ENCODE measurements at places on chromosomes 7 and 10.

- no peak for DNase-seq
Observed at GRCh38 chr7:34219153-34219718, 313.9 kb downstream of the BMPER start.

DNA sequence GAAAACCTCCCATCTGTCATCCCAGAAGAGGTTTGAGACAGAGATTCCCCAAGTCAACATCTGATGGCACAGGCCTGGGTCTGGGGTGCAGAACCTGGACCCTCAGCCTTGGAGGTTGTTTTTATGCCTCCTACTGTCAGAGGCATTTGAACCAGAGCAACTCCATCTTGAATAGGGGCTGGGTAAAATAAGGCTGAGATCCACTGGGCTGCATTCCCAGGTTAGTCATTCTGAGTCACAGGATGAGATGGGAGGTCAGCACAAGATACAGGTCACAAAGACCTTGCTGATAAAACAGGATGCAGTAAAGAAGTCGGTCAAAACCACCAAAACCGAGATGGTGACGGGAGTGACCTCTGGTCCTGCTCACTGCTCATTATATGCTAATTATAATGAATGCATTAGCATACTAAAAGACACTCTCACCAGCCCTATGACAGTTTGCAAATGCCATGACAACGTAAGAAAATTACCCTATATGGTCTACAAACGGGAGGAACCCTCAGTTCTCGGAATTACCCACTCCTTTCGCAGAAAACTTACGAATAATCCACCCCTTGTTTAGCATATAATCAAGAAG, 92.0 kb downstream of the ITGA8 start:
- no peak for DNase-seq

GRCh38 chr10:57262892-57263291, 901.8 kb upstream of the ZWINT start:
- no peak for DNase-seq

GRCh38 chr7:18663321-18663720, 167.8 kb downstream of the HDAC9 start:
- no peak for DNase-seq

GRCh38 chr10:84606428-84606827, 278.0 kb downstream of the CCSER2 start:
- no peak for DNase-seq

DNA sequence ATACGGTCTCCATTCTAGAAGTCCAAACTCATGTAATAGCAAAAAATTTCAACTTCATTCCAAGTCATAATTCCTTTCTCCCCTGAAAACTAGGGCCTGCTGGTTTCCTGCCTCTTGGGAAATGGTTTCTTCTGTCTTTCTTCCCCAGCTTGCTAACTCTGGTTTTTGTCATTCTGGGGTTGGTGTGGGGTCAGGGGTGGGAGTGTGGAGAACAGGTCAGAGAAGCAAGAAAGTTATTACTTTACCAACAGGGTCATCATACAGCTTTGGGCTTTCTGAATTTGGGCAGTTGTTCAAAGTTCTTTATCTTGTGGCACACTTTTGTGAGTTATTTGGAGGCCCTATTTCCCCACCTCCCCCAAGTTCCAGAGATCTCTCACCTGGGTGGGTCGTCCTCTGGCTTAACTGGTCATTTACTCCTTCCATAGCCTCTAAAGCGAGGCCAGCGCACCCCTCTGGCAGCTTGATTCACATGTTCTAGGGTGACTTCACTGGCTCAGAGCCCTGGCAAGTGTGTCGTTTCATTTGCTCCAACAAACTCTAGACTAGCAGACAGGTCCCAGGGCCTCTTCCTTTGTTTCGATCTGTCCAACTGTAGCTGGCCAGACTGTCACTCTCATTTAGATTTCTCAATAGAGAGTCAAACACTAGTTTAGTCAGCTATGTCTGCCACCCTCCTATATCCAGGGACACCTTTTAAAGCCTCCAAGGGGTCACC, 161.2 kb downstream of the JCAD start:
- DNase-seq, result no peak

DNA sequence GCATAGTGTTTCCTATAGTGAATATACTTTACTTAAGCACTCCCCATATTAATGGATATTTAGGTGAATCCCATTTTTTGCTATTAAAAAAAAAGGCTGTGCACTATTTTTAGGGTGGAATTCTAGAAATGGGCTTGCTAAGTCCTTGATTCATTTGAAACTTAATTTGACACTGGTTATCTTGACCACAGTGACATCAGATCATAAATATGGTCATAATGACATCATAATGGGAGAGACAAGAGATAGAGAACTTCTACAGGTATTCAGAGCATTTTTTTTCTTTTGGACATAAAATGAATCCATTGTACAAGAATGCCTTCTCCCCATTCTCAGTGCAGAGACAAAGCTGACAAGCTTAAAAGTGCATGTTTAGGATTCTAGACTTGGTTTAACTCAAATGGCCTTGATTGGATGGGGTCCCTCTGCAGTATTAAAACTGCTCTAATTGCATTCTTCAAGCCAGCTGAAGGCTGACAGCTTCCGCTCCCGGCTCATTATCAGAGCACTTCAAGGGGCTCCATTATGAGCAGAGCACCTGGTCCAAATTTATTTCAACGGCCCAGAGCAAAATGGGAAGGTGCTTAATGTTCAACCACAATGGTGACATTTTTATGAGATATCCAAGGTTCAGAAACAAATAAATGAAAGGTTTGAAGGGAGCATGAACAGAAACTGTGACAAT, 104.8 kb downstream of the JAZF1 start:
- DNase-seq, result no peak

GRCh38 chr10:34647160-34647559, 167.9 kb downstream of the PARD3 start:
- no peak for DNase-seq

- no peak for DNase-seq
Observed at GRCh38 chr10:94213001-94213530, 149.7 kb downstream of the NOC3L start.

DNA sequence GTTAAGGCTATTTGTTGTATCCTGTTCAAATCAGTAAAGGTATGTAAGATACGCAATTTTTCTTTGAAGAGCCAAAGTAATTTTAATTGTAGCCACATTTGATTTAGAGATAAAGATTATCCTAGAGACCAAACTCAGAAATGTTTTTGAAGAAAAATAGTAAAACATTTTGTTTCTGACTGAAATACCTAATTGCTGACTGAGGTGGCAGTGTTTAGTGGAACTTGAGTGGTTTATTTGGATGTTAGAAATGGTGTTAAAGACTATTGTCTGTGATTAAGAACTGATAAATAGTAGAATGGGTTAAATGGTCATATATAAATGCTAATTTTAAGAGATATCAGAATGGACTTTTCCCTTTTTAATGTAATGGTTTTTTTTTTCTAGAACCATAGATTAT, 15.3 kb downstream of the EDRF1 start:
- DNase-seq, result no peak

- DNase-seq, result no peak
Observed at GRCh38 chr7:22842973-22843372, 20.3 kb upstream of the TOMM7 start.

- no peak for DNase-seq
Observed at GRCh38 chr7:88664630-88665233, 94.8 kb upstream of the ZNF804B start.

GRCh38 chr7:64630496-64630895, 35.4 kb upstream of the ZNF107 start:
- DNase-seq, result no peak

DNA sequence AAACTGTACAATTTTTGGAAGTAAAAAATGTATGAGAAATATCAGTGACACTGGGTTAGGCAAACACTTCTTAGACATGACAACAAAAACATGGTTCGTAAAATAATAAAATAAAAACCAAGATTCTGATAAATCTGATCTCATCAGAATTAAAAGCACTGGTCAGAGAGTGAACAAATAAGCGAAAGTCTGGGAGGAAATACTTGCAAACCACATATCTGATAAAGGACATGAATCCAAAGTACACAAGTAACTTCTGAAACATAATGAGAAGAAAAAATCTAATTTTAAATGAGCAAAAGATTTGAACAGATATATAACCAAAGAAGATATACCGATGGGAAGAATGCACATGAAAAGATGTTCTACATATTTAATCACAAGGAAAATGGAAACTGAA, 91.5 kb downstream of the RTKN2 start:
- DNase-seq, result no peak

DNA sequence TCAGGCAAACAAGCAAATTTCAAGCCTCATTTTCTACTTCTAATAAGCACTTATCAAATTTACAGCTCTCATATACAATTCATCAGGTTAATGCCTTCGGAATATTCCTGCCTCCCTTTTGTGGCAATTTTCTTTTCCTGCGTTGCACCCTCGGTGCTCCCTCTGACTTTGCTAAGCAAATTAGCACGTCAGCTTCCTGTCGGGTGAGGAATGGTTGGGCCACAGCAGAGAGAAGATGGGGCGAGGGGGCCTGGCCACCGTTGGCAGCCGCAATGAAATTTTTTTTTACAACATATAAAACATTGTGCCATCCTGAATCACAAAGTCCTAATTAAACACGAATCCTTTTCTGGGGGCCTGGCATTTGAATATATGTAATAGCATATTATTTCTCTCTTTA, 28.1 kb downstream of the ELFN1 start:
- DNase-seq, result no peak

DNA sequence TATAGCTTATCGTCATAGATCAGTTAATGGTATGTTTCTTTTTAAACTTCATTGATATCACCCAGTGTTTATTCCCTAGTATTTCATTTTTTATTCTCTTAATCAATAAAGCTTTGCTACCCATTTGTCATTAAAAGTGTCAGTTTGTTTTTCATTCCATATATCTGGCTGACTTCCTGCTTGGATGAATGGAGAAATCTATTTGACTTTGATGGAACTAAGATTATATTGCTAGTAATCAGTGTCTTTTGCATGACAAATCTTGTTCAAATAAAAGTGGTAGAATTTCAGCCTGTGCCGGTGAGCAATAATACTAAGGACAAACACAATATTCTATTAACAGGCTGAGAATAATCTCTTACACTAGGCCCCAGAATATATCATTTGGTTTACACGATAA, 203.3 kb downstream of the SEC23IP start:
- no peak for DNase-seq

DNA sequence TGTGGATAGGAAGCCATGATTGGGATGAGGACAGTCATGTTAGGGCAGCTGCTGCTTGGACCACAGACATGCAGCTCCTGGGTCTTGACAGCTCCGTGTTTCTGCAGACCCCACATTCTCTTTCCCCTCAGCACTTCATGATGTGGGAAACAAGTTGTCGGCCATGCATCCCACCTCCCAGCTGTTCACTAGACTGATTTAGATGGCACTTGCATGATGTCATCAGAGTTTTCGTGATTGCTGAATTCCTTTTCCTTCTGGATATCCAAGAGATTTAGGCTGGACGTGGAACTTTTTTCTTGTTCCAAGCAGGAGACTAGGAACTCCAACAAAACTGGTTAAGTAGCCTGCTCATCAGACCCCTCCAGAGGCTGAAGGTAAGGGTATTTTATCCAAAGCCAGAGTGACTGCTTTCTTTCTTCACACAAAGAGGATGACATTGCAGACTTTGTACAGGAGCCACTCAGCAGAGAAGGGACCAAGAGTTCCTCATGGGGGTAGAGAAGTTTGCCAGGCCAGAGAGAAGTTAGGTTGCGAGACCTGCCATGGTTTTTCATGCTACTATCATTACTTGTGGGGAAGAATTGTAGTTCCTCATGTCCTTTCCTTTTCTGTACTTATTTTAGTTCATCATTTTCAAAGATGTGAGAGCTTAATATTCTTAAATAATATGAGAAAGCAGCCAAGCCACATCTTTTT, 117.7 kb upstream of the GJD4 start:
- no peak for DNase-seq

GRCh38 chr7:155291045-155291530, 6.6 kb upstream of the INSIG1 start:
- DNase-seq, result no peak

GRCh38 chr10:28569506-28570159, 36.7 kb downstream of the WAC start:
- DNase-seq, result no peak

DNA sequence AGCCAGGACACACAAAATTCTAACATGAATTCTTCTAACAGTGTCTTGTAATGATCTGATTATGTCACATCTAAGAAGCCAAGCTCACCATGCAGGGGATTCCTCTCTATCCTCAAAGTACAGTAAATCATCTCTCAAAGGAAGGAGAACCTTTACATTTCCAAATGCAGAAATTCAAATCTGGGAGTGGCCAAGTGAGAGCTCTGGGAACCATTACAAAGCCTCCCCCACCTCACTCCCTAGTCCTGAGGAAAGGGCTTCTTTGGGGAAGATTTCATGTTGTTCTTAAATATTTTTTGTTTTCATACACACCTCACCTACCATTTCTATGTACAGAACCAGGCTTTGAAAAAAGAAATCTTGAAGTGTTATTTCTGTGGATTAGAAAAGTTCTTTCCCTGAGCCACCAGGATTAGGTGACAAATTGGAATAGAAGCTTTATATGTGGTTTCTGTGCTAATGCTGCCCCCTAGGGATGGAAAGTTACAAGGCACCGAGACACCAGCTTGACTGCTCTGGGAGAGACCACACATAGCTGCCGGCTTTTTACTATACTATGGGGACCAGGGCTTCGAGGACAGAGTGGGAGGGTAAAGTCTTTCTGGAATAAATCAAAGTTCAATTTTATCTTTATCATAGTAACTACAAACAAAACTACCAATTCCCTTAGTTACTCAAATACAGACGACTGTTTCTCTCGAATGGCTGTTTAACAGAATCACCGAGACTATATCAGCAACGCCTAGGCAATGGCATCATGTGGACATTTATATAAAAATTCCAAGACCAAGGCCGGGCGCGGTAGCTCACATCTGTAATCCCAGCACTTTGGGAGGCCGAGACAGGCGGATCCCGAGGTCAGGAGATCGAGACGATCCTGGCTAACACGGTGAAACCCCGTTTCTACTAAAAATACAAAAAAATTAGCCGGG, 116.1 kb downstream of the RNF216 start:
- no peak for DNase-seq

DNA sequence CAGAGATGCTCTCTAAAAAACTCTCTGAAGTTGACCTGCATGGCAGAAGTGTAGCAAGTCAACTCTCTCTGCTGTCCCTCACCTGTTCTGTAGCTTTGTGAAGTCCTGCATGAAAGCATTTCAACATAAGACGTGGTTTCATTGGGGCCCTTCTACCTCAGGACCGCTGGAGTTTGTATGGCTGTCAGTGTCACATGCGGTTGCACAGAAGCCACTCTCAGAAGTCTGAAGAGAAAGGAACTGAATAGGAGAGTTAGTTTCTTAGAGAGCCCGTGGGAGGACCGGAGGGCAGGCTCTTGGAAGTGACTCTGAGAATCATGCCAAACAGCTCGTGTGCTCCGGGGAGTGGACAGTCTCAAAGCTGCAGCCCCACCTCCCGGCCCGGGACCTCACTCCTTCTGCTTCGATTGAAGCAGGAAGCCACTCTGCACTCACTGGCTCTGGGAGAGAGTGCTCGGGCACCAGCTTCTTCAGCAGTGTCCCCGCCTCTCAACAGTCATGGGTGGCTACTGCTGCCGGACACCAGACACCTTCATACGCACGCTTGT, 486.7 kb downstream of the SDK1 start:
- no peak for DNase-seq
